ENCODE measurements at places on chromosomes 7 and 10.

DNA sequence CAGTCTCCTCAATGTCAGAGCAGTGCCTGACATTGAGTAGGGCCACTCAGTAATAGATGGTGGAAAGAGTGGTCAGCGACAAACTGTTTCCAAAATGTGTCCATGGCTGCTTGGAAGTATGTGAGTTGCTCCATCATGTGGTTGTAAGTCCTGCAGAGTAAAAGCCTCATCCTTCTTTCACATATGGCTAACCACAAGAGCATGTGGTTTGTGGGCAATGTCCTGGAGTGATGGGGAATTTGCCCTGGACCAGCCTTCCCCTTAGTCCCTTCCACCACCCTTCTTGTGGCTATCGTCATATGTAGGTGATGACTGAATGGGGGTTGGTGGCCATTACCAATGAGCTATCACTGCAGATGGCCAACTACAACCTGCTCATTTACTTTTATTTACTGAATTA is 33.0 kb upstream of the PLXNA4 start:
- DNase-seq = no peak

DNA sequence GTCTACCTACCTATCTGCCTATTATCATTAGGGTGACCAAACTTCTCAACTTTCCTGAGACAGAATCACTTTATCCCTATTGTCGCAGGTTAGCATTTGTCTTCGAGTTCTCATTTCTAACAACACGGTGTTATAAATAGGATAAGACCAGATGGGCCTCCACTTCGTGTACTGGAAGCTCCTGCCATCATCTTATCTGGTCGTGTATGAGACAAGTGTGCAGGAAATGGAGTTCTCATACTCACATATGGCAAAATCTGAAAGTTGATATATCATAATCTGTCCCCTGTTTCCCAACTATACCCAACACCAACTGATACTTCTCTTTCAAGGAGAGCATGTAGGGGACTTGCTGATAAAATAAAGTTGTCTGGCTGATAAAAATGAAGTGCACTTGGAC is 287.4 kb upstream of the FOXK1 start:
- DNase-seq = no peak

- DNase-seq = no peak
These were observed 1.3 kb upstream of the CCDC136 start for GRCh38 chr7:128790315-128791041.

DNA sequence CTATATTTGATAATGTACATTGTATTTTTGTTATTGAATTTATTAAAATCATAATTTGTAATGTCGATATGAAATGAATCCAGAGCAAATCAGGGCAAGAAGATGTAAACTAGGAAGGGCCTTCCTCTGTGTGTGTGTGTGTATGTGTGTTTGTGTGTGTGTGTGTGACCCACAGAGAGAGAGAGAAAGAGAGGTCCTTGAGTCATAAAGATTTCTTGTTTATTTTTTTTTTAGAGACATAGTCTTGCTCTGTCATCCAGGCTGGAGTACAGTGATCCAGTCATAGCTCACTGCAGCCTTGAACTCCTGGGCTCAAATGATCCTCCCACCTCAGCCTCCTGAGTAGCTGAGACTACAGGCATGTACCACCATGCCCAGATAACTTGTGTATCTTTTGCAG is 50.7 kb downstream of the INPP5F start:
- DNase-seq = no peak

DNA sequence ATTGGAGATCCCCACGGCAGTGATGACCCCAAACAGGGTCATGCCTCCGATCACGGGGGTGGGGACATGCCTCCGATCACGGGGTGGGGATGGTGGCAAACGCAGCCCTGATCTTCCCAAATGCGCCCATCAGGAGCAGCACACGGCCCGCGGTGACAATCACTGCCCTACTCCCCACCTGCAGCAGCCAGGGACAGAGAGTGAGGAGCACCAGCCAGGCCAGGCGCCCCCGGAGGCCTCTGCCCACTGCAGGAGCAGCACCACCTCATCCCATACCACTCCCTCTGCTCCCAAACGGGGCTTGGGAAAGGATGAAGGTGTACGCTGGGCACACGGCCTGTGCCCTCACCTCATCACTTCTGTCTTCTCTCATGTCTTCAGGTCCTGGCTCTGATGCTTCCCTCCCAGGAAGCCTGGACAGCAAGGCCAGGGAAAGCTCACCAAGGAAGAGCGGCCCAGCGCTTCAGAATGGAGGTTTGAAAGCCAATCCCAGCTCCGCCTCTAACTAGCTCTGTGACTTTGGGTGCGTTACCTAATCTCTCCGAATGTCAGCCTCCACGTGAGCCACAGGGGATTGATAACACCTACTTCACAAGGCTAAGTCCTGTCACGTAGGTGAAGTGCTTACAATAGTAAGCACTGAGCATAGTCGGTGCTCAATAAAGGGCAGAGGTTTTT is 37.1 kb downstream of the STRA8 start:
- DNase-seq = no peak

DNA sequence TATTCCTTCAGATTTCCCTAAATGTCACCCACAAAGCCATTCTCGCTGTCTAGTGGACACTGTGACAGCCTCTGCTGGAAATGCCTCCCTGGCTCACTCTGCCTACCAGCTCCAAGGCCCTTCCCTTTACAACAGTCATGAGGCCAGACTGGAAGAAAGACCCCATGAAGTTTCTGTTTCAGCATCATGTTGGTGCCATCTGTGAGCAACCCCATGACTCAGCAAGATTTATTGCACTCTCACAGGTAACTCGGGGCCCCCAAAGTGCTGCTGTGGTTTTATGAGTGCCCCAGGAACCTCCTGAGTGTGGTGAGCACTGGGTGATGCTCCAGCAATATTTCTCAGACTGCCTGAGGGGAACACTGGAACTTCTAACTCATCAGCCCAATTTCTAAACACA is 218.6 kb downstream of the ZNF33B start:
- DNase-seq = no peak

DNA sequence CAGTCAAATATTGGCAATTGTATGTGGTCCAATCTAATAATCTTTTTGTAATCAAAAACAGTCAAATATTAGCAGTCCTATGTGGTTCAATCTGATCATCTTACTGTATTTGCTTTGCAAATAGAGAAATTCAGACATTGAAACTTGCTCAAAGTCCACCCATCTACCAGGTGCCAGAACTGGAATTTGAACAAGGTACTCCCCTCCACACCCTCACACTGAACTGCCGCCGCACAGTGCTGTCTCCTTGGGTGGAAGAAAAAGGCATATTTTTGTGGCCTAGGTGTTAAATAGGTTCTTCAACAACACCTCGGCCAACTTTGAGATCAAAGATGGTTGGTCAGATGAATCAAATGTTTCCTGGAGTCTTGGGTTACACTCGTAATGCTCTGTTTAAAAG is 544.2 kb upstream of the GALNT17 start:
- no peak for DNase-seq

DNA sequence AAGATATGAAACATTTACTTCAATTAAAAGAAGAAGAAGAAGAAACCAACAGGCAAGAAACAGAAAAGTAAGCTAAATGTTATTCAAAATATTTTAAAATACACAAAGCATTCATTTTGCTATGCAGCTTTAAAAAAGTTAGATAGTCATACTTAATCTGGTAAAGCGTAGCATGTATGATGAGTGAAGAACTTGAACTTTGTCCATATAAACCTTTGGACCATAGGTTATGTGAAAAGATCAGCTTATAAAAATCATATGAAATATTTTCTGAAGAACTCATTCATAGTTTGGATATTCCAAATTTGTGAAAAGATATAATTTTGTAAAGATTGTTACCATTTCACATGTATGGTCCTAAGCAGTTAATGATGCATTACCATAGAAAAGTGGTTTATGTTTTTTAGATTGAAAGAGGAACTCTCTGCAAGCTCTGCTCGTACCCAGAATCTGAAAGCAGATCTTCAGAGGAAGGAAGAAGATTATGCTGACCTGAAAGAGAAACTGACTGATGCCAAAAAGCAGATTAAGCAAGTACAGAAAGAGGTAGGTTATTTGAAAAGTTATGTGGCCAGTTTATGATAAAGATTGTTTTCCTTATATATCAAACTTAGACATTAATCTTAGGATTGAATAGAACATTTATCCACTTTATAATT is 37.3 kb downstream of the KIF20B start:
- no peak for DNase-seq

- no peak for DNase-seq
These were observed 121.5 kb downstream of the TNS3 start for GRCh38 chr7:47460251-47460989.

DNA sequence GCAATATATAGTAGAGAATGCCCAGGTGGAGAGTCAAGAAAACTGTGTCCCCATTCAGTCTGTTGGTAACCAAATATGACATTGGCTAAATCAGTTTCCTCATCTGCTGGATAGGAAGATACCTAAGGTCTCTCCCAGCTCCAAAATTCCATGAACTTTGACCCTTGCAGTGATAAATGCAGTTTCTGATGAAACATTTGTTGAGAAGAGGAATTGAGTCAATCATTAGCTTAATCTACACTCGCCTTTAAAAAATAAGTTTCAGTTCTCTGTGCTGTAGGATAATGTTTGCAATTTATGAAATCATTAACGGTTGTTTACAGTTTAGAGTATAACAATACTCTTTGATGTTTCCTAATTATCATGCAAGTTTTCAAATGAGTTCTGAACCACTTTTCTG is 38.0 kb upstream of the SLC25A13 start:
- DNase-seq = no peak

DNA sequence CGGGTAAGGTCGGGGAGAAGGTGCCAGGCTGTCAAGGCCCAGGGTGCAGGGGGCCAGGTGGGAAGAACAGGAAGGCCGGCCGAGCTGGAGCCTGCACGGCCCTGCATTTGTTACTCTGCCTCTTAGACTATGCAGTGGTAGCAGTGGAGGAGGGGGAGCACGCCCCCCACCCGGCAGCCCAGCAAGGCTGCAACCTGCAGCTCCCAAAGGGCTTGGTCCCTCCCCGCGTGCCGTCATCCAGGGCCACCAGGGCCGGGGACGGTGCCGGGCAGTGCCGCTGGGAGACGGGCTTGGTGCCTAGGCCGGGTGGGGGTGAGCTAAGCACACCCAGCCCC is 7.0 kb upstream of the GPER1 start:
- no peak for DNase-seq

DNA sequence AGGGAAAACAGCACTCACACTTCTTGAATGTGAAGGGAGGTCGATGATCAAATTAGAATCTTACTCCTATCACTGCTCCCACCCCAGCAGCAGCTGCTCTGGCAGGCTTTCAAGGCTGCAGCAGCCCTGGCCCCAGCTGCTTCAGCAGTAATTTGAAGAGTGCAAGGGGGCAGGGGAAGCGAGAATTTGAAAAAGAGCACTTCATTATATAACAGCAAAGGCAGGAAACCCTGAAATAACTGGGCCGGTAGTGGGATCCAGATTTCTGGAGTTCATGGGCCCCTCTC is 44.9 kb downstream of the MYPN start:
- no peak for DNase-seq

DNA sequence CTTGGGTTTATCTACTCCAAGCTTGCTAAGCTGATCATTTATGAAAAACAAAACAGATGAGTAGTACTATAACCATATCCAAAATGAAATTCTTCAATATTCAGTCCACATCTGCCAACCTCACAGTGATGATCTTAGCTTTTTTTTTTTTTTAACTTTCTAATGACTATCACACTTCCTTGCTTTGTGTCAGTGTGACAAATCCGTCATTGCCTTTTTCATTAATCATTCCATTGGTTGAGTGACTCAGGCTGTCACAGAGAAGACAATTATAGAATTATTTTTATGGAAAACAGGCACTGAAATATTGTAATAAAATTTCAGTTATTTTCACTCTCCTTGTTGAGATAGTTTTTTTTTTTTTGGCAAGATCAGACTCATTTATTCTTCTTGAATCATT is 70.7 kb downstream of the CPVL start:
- DNase-seq = no peak

- no peak for DNase-seq
These were observed 235.4 kb downstream of the HGF start for GRCh38 chr7:81534446-81534845.

DNA sequence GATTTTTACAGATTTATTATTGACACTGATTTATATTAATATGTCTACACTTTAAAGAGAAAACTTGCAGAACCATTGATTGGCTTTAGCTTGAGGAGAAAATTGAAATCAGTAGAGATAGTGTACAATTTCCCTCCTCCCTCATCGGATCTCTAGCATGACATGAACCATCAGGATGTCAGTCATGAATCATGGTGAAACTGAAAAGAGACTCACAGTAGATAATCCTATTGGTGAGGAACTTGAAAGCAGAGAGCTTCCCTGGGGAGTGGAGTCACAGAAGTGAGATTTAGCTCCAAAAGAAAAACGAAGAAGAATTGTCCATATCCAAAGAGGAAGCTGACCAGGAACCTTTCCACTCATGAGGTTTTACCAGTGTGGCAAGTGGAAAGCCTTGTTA is 346.8 kb downstream of the ABCA13 start:
- DNase-seq = no peak

DNA sequence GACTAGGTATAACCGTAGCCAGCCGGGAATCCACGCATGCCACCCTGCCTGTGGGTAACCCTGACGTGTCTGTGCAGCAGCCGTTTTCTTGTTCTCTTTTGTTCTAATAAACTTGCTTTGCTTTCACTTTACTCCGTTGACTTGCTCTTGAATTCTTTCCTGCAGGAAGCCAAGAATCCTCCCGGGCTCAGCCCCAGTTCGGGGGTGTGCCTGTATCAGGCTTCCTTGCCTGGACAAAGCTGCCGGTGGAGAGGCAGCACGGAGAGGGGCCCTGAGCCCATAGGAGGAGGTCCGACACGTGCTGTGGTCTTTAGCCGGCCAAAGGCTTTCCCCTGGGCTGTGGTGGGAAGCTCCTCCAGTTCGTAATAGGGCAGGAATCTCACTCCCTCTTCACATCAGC is 256.5 kb upstream of the PPP2R2D start:
- no peak for DNase-seq

DNA sequence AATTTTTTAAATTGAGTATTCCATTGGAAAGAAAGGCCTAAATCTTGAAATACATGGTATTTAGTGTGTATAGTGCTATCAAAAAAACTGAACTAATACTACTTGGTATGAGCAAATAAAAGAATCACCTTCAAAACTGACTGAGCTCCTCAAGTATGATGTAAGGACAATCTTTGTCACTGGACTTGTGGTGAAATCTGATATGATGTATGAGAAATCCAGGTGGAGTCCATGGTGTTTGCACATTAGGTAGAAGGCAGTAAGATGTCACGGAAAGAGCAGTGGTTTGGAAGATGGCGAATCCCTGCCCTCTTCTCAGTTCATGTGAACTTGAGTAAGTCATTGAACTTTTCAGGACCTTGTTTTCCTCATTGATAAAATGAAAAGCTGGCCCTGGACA is 62.1 kb upstream of the COL1A2 start:
- no peak for DNase-seq

GRCh38 chr7:126370038-126370668 is 882.6 kb downstream of the GRM8 start:
- DNase-seq = no peak

DNA sequence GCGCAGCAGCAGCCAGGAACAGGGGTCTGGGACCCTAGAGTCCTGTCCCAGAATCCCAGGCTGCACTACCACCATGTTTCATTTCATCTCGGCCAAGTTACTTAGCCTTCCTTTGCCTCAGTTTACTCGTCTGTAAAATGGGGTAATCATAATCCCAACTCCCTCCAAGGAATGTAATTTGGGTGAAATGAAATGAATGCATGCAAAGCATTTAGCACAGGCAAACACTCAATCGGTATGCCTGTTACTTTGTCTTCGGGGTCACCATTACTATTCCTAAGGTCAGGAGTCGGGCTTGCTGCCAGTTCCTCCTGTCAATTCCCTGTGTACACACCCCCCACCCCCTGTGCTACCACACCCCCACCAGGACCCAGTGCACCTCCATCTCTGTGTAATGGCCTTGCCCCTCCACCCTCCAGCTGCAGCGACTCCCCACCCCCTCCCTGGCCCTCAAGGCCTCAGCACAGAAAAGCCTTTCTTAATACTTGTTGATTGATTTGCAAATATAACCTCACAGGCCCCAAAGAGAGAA is 1.7 kb downstream of the TNS3 start:
- no peak for DNase-seq

Data from iPS DF 19.7 (cell line).